ENCODE measurements at places on chromosomes 3 and 15. TPM values are rescaled to one million over a fixed set of nuclear protein-coding genes. Genes with fewer than 3 reads are reported as not detected.

The ACOX2 gene
- polyA plus RNA-seq, result 2.5 TPM

The LRRIQ4 gene
- polyA plus RNA-seq, result not detected

The SNURF gene
- 2.8 TPM for polyA plus RNA-seq

The C3orf85 gene
- polyA plus RNA-seq, result not detected
